Naive B cell (primary cell): ENCODE measurements at places on chromosomes 2 and 18. TPM values are rescaled to one million over a fixed set of nuclear protein-coding genes. Genes with fewer than 3 reads are reported as not detected.

NDC80 gene
- 2.8 TPM for polyA plus RNA-seq

CD8B2 gene
- not detected for polyA plus RNA-seq

IHH gene
- not detected for polyA plus RNA-seq

ALPI gene
- polyA plus RNA-seq = not detected

CD207 gene
- polyA plus RNA-seq = not detected

GALNT13 gene
- not detected for polyA plus RNA-seq

CCDC148 gene
- polyA plus RNA-seq = not detected

RTKN gene
- polyA plus RNA-seq = not detected

GRCh38 chr2:68849579-68850030, 21.6 kb downstream of the BMP10 start:
- DNase-seq = no peak

- DNase-seq = no peak
Observed at GRCh38 chr2:144645083-144645778, 125.3 kb upstream of the ZEB2 start.

- DNase-seq = no peak
Observed at GRCh38 chr2:150485871-150486538, 1.5 kb downstream of the RND3 start.

GRCh38 chr2:3110994-3111666, 266.5 kb downstream of the EIPR1 start:
- DNase-seq = no peak

- no peak for DNase-seq
Observed at GRCh38 chr2:11832531-11832930, 86.1 kb downstream of the LPIN1 start.

GRCh38 chr18:45386041-45386655, 229.1 kb upstream of the SLC14A2 start:
- no peak for DNase-seq

GRCh38 chr2:47652061-47652690, 130.8 kb upstream of the MSH6 start:
- DNase-seq = no peak

DNA sequence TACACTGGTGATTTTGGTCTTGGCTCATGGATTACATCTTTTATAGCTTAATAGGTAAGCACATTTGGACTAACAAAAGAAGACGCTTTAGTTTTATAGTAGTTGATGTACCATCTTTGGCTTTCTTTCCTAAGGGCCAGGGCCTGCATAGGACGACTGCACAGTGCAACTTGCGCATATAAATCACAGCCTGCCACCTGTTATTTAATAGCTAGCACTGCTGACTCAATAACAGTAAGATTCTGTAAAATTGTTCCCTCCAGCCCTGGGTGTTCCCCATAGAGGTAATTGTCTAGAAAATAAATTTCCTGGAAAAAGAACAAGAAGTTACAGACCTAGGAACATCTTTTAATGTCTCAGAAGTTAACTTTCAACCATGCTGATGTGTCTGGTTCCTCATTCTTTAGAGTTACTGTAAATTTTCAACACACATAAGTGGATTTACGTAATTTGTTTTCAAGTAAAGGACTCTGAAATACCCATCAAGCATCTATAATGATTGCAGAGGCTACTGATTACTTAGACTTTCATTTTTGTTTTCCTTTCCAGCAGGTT, 594.2 kb upstream of the NXPH2 start:
- no peak for DNase-seq

GRCh38 chr2:170201275-170201674, 23.3 kb downstream of the MYO3B start:
- DNase-seq = no peak

- DNase-seq = no peak
Observed at GRCh38 chr2:181240844-181241243, 216.3 kb upstream of the ITGA4 start.

DNA sequence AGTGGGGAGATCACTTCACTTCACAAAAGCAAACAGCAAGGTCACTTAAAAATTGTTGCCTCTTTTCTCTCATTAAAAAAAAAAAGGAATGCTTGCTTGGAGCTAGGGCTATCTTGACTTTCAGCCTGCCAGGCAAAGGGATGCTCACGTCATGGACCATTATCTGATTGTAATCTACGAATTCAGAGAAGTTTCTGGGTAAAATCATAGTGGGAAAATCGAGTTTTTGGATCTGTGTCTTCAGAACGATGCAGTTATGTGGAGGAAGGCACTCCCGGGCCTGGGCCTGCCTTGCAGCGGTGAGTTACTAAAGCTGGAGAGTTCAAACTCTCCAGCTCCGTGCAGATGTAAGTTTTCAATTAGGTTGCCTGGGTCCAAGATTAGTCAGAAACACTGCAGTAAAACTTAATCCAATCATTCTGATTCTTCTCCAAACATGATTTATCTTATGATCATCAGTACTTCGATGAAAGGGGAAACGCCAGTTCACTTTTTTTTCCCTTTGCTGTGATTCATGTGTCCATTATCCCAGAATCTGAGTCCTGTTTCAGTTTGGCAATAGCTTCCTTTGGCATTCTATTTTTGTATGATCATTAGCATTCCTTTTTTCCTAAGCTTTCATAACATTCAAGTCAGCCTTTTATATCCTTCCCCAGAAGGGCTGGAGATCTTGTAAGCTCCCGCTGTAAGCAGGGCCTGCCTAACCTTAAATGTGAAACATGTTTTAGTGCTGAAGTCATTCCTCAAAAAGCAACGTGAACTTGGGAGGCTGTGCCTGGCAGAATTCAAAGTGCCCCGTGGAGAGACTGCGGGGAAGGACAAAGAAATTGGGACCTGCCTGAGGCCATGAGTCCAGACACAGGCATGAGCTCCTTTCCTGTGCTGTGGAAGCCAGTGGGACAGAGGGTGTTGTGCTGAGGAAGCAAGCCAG, 119.3 kb upstream of the TWIST2 start:
- DNase-seq = no peak

GRCh38 chr2:871926-872680, 78.5 kb upstream of the SNTG2 start:
- no peak for DNase-seq

DNA sequence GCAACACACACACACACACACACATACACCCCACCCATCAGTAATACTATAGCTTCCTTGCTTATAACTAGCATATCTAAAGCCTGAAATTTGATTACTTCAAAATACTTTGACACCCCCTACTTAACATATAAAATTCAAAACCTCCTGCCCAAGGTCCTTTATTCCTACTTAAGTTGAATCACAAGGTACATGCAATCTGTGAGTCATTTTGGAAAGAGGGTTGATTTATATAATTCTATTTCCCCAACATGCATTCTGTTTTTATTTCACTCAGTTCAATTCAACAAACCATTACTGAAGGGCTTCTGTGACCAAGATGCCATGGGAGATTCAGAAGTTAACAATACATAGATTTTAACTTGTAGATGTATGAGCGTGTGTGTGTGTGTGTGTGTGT, 420.7 kb downstream of the METTL4 start:
- DNase-seq = no peak

GRCh38 chr2:42001711-42002201, 46.1 kb upstream of the PKDCC start:
- DNase-seq = no peak
